Right ventricle myocardium inferior (tissue), 1 donor: ENCODE measurements at places on chromosomes 6 and 20. TPM values are rescaled to one million over a fixed set of nuclear protein-coding genes. Genes with fewer than 3 reads are reported as not detected.
A peak's percentile ranks its signal among the peaks of the same experiment; 100 is the strongest.

DNA sequence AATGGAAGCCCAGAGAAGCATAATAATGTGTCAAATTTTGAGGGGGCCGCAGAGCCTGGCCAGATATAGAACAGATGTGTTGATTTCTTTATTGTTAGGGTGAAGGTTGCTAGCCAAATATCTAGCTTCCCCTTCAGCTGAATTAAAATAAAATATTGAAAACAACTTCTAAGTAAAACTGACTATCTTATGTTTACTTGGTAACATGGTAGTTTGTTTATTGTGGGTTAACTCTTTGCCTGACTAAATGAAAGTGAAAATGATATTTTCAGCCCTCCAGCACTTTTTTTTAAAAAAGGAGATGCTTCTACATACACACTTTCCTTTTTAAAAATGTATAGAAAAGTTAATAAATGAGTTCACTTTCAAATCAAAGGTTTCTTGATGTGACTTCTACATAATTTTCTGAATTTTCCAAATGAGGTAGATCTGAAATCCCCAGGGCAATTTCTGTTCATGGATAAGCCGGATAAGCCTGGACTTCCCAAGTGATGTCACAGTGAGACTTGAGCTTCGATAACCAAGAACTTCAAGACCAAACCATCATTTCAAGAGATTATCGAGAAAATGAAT, 172.1 kb upstream of the OLIG3 start:
- DNase-seq, result no peak

DNA sequence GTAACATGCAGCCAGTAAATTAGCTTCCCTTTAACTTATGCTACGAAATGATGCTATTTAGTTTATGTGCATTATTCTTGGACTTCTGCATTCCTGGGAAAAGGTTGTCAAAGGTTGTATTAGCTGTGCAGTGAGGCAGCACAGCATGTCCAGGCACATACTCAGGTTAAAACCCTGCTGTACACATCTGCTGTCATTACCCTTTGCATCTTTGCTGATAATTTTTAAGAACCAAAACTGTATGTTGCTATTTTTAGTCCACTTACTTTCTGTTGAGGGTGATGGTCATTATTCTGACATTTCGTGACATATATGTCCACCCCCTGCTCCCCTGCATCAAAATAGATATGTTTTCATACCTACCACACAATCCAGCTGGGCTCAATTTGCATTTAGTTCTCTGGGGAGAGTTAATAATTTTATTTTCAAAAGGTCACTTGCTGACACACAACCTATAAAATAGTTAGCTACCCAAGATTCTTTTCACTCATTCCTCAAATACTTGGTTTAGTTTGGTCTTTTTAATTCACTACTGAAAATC, 142.5 kb upstream of the SPACA1 start:
- no peak for DNase-seq

- DNase-seq, result no peak
Observed at GRCh38 chr20:43899274-43900120, 15.2 kb upstream of the TOX2 start.

The SLA2 gene
- 0.30 TPM for total RNA-seq

DNA sequence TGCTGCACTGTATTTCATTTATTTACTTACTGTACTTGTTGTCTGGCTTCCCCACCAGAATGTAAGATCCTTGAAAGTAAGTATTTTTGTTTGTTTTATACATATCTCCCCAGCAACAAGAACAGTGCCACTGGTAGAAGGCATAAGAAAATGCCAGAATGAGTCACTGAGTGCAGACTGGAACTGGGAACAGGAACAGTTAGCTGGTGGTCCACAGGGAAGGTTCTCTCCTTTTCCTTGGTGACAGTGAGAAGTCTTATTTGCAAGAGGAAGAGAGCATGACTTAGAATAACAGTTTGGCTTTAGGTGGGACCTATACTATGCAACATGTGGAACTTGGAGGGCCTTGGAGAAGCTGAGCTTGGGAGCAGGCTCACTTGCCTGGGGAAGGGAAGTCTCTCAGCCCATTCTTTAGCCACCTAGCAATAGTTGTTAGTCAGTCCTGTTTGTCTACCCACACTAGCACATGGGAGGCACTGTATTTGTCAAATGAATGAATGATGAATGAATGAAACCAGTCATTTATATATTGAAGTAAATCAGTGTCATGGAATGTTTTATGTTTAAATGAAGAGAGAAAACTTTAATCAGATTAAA, 203.5 kb downstream of the KCNQ5 start:
- no peak for DNase-seq

- DNase-seq, result no peak
Observed at GRCh38 chr6:165641672-165642156, 21.3 kb downstream of the PDE10A start.

DNA sequence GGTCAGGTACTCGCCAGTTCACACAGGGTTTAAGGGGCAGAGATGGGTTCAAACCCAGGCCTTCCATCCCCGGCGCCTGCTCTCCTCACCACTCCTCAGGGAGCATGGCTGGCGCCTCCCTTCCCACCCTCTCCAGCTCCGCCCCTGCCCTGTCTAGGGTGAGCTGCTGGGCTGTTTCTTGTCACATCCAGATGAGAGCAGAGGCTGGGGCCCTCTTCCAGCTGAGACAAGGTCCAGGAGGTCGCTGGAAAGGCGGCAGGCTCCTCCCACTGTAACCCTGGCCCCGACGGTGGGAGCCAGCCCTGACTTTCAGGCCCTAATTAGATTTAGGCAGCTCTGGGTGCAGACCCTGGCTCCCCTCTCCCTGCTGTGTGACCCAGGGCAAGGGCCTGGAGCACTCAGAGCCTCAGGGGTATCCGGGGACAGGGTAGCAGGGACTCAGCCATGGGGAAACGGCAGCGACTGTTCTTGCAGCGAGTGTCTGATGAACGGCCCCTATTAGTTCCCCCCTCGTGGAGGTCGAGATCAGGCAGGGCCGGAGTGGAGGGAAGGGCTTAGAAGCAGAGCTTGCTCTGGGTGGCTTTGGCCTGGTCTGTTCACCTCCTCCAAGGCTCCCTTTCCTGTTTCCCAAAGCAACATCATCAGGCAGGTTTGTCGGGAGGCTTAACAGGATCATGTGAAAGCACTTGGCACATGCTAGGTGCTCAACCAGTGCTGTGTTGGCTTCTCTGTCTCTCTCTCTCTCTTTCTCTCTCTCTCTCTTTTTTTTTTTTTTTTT, 33.4 kb downstream of the SNAI1 start:
- DNase-seq, result peak; percentile 71

GRCh38 chr20:50565383-50565782, 55.2 kb downstream of the PTPN1 start:
- DNase-seq, result no peak

The DHX35 gene
- total RNA-seq, result 11.0 TPM

GRCh38 chr6:55902796-55903195, 27.4 kb upstream of the BMP5 start:
- DNase-seq, result no peak

- DNase-seq, result no peak
Observed at GRCh38 chr20:23634044-23634801, 3.5 kb downstream of the CST3 start.

- no peak for DNase-seq
Observed at GRCh38 chr6:79201983-79202382, 32.5 kb downstream of the HMGN3 start.

DNA sequence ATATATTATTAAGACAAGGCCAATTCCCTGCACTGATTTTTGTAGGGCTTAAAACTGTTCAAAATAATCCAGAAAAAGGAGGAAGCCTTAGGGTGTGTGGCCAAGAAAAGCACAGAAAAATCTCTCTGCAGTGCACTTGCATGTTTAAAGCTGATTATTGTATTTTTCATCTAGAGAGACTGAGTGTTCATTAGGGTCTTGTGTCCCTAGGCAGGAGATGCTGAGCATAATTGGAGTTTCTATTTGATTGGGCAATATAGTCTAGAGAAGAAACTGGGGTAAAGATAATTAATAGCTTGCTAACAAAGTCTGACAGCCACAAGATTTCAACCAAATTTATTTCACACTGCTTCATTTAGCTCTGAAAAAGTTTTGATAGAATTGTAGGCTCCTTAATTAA, 2.4 kb downstream of the FLRT3 start:
- DNase-seq, result no peak

- DNase-seq, result peak; percentile 93
Observed at GRCh38 chr6:30752157-30752927, 8.0 kb upstream of the IER3 start.

DNA sequence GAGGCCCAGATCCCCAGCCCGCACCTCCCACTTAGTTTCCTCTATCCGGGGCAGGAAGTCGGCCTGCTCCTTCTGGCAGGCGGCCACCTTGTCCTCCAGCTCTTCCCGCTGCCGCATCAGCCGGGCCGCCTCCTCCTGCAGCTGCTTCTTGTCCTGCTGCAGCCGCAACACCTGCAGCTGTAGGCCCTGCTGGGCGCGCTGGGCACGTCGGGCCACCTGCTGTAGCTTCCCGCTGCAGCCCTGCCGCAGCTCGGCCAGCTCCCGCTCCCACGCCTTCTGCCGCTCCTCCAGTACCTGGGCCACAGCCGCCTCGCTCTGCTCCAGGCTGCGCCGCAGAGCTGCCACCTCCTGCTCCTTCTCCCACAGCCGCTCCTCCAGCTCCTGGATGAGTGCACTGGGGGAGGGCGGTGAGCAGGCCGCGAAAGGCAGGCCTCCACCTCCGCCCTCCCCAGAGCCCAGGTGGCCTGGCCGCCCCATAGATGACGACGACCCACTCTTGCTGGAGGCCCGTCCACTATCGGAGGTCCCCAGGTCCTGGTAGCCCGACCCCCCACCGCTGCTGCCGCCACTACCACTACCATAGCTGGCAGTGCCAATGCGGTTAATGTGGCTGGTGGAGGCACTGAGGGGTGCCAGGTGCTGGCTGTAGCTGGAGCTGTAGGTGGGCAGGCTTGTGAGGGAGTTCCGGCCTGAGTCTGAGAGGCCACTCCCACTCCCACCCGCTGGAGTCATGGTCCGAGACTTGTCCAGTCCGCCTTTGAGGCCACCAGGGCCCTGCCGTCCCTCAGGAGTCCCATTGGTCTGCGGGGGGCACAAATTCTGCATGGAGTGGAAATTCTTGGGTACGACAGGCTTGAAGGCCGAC, 6.0 kb upstream of the FASTKD5 start:
- DNase-seq, result peak; percentile 87

The GRIK2 gene
- total RNA-seq, result 2.7 TPM

DNA sequence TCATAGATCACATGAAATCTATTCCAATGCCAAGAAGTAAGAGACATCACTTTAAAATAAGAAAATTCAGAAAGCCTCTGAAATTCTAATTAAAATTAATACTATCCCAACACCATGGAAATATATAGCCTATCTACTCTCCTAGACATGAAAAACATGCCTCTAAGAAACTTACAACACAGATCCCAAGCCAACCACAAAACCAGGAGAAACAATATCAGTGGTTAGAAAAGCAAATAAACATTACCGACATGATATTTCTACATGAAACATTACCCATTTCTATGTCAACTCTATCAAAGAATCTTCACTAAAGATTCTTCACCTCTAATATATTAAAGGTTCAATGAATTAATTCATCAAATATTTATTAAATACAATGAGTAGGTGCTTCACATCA, 4.8 kb downstream of the EPB41L2 start:
- no peak for DNase-seq

GRCh38 chr6:33297406-33297955, 1.3 kb downstream of the RGL2 start:
- DNase-seq, result peak; percentile 82

- DNase-seq, result no peak
Observed at GRCh38 chr6:150590446-150590845, 9.2 kb upstream of the PLEKHG1 start.

DNA sequence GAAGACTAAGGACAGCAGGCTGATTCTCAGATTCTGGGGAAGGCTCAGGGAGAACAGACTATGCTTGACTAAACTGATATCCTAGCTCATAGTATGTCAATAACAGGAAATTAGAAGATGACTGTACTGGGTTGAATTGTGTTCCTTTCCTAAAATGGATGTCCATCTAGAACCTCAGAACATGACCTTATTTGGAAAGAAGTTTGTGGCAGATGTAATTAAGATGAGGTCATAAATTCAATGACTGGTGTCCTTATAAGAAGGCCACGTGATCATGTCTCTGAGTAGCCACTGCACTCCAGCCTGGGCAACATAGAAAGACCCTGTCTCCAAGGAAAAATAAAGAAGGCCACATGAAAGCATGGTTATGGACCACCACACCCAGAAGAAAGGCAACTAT, 113.9 kb upstream of the STMND1 start:
- DNase-seq, result no peak

- no peak for DNase-seq
Observed at GRCh38 chr20:11153819-11154218, 480.0 kb upstream of the JAG1 start.

The CITED2 gene
- total RNA-seq, result 143 TPM

The CLIC5 gene
- total RNA-seq, result 312 TPM

DNA sequence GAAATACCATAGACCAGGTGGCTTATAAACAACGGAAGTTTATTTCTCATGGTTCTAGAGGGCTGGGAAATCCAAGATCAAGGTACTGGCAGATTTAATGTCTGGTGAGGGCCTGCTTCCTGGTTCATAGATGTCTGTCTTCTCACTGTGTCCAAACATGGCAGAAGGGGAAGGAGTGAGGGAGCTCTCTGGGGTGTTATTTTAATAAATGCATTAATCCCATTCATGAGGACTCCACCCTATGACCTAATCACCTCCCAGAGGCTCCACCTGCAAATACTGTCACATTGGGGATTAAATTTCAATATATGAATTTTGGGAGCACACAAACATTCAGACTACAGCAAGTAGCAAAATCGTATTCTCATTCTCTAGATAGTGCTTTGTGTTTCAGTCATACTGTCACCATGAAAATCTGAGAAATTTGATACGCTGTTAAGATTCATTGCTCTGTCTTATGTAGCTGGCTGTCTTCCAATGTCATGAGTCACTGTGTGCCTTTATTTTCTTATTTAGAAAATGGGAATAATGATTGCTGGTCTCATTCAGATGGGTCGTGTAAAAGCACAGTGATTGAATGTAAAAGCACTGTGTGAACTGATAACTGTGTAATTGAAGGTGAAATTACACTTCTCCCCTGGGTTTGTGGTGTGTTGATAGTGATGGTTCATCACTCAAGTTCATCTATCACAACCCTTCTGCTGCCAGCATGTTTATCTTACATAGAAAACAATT, 8.9 kb upstream of the ERVFRD-1 start:
- no peak for DNase-seq

The ID1 gene
- total RNA-seq, result 98.9 TPM

GRCh38 chr6:57063847-57064246, 17.4 kb downstream of the KIAA1586 start:
- DNase-seq, result no peak

DNA sequence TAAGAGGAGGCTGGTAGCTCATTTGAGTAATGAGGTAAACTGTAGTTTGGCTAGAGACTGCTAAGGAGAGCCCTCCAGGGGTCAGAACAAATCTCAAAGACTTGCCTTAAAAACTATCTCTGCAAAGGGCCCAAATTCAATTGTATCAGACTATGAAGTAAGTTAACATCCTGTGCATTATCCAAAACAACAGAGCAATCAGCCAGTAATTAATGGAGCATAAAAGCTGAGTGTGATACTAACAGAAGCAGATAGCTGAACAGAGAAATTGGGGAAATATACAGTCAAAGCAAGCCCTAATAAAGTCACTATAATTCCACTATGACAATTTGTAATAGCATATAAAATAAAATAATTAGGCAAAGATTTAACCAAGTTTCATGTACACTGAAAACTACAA, 45.8 kb upstream of the TNFRSF21 start:
- DNase-seq, result no peak

- DNase-seq, result no peak
Observed at GRCh38 chr6:44190715-44191114, 26.0 kb upstream of the MYMX start.

- no peak for DNase-seq
Observed at GRCh38 chr6:169529931-169530751, 171.7 kb downstream of the WDR27 start.

GRCh38 chr6:162733489-162733888, 5.7 kb downstream of the PACRG start:
- no peak for DNase-seq
